ENCODE measurements at places on chromosomes 16 and 17.

- peak; percentile 87 for DNase-seq
Observed at GRCh38 chr16:477301-478157, 50.0 kb upstream of the CAPN15 start.

GRCh38 chr16:85369741-85370528, 243.2 kb upstream of the GSE1 start:
- DNase-seq, result peak; percentile 62

GRCh38 chr17:20206068-20206467, 196.9 kb downstream of the SPECC1 start:
- peak; percentile 50 for DNase-seq

DNA sequence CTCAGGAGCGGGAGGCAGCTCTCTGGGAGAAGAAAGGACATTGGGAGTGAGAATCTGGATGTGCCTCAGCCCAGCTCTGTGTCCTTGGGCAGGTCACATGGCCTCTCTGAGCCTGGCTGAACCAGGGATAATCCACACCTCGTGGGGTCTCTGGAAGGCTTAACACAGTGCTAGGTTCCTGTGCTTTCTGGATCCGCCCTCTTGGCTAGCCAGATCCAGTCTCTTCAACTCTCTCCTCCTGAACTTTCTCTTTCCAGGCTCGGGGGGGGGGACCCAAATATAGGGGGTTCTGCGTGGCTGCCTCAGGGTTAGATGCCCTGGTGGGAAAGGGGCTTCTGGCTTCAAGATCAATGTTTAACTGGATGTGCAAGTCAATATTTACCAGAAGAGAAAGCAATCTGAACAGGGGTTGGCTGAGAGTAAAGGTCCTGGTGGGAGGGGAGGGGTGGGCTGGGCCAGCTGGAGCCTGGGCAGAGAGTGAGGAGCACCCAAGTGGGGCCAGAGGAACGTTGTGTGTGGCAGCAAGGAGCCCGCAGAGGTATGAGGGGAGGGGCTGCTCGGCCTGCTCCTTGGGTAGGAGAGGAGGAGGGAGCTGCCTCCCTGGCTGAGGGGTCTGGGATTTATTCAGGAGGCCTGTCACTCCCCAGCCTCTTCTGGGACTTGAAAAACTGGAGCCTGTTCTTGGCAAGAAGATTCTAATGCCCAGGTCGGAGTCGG, at the start of gene SERPINF2:
Gene SERPINF2 (plus strand): TSS at position 501 of the 717 bp plus-strand sequence. CDS start 2,125 bp downstream, outside the sequence.
- DNase-seq, result no peak

- DNase-seq, result no peak
Observed at GRCh38 chr16:8961811-8962390, 1.8 kb downstream of the USP7 start.

- peak; percentile 68 for DNase-seq
Observed at GRCh38 chr16:28845293-28845692, 855 bp downstream of the TUFM start.

DNA sequence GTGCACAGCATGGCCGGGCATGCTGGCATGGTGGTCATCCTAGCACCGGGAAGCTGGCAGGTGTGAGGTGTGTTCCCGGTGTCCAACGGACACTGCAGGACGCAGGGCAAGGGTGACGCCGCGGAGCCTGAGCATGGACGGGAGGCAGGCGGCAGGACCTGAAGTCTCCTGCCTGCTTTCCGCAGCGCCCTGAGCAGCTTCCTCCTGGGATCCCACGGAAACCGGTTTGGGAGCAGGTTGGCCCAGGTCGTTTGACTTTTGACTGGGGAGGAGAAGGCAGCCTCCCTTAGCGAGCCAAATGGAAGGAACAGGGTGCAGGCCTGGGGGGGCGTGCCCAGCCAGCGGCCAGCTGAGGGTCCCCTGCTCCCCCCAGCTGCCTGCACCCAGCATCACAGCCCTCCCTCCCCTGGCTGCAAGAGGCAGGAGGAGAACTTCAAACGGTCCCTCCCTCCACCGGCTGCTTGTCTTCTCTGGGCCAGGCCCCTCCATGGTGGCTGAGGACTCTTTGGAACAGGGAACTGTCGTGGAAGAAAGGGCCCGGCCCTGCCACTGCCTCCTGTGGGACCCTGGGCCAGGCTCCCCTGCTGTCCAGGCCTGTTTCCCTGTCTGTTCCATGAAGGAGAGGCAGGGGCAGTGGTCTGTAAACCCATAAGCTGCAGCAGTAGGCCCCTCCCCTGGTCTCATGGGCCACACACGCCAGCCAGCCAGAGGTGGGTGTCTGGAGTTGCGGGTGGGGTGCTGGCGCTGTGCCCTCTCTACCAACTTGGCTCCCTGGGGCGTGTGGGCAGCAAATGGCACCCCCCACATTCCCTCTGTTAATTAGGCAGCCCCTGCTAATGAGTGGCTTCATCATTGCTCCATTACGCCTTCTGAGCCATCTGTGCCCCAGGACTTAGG, 7.8 kb upstream of the ADGRG1 start:
- DNase-seq, result no peak

DNA sequence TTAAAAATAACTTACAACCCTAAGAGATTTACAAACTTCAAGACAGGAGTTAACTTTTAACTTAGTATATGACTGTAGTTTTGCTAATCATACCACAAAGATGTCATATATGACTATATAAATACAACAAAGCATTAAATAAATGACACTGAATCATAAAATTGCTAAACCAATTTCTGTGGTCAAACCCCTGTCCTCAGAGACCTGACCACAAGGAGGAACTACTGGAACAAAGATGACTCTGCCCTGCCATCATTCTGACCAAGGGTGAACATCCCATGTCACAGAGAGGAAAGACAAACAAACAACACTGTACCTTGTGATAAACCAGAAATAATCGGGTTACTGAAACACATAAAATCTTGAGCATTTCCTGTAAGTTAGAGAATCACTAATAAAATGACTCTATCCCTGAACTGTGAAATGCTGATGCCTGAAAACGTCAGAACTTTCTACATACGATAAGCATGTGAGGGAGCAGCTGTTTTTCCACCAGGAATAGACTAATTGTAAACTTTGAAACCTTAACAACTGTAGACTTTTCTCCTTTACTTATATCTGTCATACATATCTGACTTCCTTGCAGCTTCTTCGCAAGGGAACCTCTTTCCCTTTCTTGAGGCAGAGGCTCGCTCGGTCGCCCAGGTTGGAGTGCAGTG, 47.9 kb downstream of the WDR59 start:
- peak; percentile 75 for DNase-seq

DNA sequence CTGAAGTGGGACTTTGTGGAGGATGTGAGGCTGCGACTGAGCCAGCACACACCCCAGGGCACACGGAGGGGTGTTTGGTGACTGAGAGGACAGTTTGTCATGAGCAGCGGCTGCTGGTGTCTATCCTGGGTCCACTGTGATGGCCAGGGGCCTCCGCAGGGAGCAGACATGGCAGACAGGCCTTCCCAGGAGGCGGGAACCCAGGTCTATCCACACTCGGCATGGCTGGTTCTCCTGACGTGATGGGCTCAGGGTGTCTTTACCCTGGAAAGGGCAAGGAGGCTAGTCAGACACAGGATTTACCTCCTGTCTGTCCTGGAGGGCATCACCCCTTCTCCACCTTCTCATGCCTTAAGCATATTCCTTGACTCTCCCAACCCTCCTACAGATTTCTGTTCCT, 671 bp upstream of the CD300C start:
- DNase-seq, result no peak

- DNase-seq, result no peak
Observed at GRCh38 chr17:68016838-68017237, 18.7 kb upstream of the KPNA2 start.

- DNase-seq, result peak; percentile 76
Observed at GRCh38 chr16:28974007-28974436, 556 bp upstream of the SPNS1 start.

DNA sequence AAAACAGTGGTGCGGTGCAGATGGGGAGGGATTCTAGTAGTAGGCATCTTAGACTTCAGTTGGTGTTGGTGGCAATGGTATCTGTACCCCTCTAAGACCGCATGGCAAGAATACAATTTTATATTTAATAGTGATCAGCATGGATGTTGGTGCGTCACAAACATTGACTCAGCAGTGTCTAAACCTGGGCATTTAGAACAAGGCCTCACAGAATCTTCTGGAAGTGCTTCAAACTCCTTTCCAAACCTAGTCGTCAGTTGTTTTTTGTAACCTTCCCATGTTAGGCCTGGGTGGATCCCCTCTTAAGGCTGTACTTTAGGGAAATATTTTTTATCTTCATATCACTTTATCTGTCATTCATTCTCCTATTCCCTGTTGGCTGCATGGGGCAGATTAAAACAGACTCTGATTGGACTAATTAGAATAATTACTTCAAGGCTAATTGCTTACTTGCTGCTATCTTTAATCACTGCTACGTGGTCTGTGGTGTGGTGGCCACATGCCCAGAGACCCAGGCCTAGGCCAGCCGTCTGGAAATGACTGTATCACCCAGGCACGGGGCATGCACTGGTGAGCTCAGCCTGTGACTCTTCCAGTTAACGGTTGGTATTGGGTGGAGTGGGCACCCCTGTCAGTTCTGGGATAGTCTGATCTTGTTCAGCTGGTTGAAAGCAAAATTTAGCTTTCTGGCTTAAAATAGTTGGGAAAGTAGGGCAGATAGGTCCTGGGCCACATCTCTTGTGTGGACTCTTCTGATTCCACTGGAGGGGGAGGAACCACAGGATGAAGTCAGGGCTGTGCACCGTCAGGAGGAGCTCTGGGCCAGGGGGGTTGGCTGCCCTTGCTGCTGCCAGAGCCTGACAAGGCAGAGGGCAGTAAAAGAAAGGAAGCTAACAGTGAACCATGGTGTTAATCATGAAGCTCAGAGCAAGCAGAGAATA, 4.5 kb downstream of the ALKBH5 start:
- peak; percentile 27 for DNase-seq

- DNase-seq, result no peak
Observed at GRCh38 chr17:8563024-8563776, 67.3 kb downstream of the MYH10 start.

- no peak for DNase-seq
Observed at GRCh38 chr17:44655983-44656710, at the start of gene MEIOC. Gene MEIOC (plus strand): TSS chr17:44656468. CDS start chr17:44656614, 146 bp downstream.

GRCh38 chr17:45371414-45372324, 54.8 kb upstream of the MAP3K14 start:
- peak; percentile 96 for DNase-seq

- DNase-seq, result no peak
Observed at GRCh38 chr17:7555320-7555948, 3.1 kb upstream of the TNFSF13 start.

DNA sequence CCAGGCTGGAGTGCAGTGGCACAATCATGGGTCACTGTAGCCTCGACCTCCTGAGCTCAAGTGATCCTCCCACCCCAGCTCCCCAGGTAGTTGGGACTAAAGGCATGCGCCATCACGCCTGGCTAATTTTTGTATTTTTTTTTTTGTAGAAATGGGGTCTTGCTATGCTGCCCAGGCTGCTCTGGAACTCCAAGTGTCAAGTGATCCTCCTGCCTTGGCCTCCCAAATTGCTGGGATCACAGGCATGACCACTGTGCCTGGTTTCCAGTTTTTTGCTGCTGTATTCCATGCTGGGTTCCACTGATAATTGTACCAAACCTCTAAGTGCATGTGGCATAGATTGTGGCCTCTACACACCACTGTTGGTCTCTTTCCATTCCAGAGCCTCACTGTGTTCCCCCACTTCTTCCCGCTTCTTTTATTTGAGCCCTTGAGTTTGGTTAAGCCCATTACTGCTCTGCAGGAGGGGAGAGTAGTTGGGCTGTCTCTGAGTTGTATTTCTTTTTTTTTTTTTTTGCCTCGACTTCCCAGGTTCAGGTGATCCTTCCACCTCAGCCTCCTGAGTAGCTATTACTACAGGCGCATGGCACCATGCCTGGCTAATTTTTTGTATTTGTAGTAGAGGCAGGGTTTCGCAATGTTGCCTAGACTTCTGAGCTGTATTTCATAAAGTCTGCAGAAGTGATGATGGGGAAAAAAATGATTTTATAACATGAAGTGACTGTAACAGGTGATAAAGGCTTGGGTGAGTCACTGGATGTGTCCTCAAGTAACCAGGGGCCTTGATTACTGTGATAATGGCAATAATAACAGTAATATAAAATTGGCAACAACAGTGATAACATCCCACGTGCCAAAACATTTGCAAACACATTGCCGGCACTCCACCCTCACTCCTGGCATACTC, 30.0 kb downstream of the EEF2K start:
- no peak for DNase-seq

DNA sequence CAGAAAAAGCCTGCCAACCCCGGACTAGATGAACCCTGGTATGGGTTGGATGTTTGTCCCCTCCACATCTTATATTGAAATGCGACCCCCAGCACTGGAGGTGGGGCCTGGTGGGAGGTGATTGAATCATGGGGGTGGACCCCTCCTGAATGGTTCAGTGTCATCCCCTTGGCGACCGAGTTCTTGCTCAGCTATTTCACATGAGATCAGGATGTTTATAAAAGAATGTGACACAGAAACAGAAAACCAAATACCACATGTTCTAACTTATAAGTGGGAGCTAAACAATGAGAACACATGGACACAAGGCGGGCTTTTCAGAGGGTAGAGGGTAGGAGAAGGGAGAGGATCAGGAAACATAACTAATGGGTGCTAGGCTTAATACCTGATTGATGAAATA, 576.0 kb upstream of the HSBP1 start:
- no peak for DNase-seq

DNA sequence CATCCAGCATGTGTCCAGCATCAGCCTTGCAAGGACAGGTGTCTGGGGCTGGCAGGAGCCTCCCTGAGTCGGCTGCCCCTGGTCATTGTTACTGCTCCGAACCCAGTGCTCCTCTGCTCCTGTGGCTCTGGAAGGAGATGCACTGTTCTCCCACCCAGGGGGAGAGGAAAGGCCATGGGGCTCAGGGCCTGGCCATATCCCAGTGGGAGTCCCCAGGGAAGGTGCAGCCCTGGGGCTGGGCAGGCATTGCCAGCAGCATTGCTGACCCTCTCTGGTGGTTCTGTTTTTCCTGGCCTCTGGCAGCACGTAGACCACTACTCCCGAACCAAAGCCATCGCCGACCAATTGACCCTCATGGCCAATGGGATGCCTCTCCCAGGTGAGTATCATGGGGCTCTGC, 9.6 kb downstream of the SDR42E2 start:
- no peak for DNase-seq

DNA sequence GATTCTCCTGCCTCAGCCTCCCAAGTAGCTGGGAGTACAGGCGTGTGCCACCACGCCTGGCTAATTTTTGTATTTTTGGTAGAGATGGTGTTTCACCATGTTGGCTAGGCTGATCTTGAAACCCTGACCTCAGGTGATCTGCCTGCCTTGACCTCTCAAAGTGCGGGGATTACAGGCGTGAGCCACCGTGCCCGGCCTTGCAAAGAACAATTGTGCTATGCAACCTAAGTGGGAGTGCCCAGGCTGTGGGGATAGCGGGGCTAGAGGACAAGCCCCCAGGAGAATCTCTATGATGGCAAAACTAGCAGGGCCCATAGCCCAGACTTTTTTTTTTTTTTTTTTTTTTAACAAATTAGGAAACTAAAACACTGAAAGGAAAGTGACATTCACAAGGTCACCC, 2.0 kb upstream of the GPR179 start:
- no peak for DNase-seq

- peak; percentile 25 for DNase-seq
Observed at GRCh38 chr17:56727876-56728617, 105.7 kb downstream of the C17orf67 start.

GRCh38 chr16:15509593-15510535, 75.5 kb downstream of the BMERB1 start:
- DNase-seq, result peak; percentile 46

Data from A172 (cell line).